CD8-positive, alpha-beta memory T cell (primary cell): ENCODE measurements at places on chromosomes 13 and 19. TPM values are rescaled to one million over a fixed set of nuclear protein-coding genes. Genes with fewer than 3 reads are reported as not detected.

- DNase-seq = no peak
These were observed 1.0 kb upstream of the CTXN1 start for GRCh38 chr19:7926727-7927604.

DNA sequence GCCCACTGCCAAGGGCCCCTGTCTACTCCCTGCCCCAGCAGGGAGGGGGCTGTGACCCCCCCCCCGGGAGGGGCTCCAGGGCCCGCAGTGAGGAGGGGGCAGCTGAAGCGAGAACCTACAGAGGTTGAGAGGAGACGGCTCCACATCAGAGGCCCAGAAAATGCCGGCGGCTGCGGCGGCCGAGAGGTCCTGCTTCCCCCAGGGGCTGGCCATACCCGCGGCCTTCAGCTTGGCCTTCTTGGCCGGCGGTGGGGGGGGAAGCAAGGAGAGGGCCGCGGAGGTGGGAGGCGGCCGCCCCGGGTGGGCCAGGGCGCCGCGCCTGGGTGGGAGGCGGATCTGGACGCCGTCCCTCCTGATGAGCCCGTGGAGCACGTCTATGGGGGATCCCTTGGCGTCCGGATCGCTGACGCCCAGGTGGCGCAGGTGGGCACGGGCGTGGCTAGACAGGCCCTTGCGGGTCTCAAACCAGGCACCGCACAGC is 9.2 kb upstream of the AKAP8L start:
- no peak for DNase-seq

- no peak for DNase-seq
These were observed 212.5 kb upstream of the SOX1 start for GRCh38 chr13:111854403-111854802.

GRCh38 chr13:76338003-76338402 is 548.2 kb downstream of the KCTD12 start:
- DNase-seq = no peak

GRCh38 chr19:39347332-39348164 is 5.3 kb downstream of the SAMD4B start:
- no peak for DNase-seq

GRCh38 chr19:48807590-48808308 is 3.1 kb downstream of the BCAT2 start:
- DNase-seq = no peak

- no peak for DNase-seq
These were observed 53.8 kb downstream of the SLC6A16 start for GRCh38 chr19:49271080-49271753.

DNA sequence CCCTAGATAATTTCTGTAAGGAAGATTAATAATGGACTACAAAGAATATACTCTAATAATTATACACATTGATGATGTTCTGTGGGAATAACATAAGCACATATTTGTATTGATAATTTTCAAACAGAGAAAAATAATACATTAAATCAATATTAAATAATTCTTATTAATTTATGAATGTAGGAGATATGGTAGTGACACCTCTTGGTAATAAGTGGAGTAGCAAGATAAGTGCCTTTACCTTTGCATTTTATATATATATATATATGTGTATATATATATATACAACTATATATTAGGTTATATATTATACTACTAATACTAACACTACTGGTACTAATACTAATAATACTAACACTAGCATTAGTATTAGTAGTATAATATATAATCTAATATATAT is 905.8 kb downstream of the SLITRK1 start:
- no peak for DNase-seq

CRLF1 gene
- polyA plus RNA-seq = not detected

GSX1 gene
- not detected for polyA plus RNA-seq

OR4F17 gene
- not detected for polyA plus RNA-seq
